ENCODE measurements at places on chromosomes 16 and 17.

DNA sequence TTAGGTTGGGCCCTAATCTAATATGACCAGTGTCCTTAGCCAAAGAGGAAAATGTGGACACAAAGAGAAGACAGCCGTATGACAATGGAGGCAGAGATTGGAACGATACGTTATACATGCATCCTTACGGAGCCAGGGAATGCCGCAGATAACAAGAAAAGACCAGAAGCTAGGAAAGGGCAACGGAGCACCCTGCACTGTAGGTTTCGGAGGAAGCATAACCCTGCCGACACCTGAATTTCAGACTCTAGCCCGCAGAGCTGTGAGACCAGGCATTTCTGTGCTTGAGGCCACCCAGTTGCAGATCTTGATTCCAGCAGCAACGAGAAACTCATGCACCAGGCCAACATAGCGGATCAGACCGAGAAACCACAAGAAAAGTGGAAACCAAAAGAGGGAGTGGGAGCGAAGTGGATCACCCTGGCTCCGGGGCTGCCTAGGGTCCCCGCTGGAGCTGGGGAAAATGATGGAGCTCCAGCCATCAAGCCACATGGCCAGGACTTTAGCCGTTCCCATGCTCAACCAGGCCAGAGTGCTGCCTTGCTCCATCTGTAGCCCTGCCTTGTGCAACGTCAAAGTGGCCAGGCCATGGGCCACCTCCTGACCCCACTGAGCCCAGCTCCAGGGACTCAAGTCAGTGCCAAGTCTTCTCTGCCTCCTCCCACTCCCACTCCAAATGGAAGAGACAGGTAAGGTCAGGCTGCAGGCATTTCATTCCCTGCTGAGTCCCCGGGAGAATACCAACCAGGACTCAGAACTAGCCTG lies 51.7 kb upstream of the RPL38 start:
- no peak for DNase-seq

DNA sequence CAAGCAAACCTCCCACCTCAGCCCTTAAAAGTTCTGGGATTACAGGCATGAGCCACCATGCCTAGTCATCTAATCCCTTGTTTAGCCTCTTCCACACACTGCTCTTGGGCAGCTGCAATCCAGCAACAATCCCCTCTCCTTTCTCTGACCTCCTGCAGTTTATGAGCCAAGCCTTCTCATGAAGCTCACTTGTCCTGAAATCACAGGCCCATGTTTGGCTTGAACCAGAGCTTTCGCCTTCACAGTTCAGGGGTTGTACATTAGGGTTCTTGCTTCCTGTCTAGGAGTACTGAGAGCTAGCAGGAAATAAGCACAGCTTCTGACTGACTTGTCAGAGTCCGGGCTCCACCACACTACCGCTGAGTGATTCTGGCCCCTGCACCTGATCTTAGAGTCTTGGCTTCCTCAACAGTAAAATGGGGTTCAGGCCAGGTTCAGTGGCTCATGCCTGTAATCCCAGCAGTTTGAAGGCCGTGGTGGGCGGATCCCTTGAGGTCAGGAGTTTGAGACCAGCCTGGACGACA lies 16.3 kb downstream of the ERAL1 start:
- DNase-seq, result peak; percentile 14

GRCh38 chr16:69340095-69340644 lies 598 bp downstream of the NIP7 start:
- DNase-seq, result no peak

- no peak for DNase-seq
These were observed 7.1 kb downstream of the GEMIN4 start for GRCh38 chr17:744937-745336.

DNA sequence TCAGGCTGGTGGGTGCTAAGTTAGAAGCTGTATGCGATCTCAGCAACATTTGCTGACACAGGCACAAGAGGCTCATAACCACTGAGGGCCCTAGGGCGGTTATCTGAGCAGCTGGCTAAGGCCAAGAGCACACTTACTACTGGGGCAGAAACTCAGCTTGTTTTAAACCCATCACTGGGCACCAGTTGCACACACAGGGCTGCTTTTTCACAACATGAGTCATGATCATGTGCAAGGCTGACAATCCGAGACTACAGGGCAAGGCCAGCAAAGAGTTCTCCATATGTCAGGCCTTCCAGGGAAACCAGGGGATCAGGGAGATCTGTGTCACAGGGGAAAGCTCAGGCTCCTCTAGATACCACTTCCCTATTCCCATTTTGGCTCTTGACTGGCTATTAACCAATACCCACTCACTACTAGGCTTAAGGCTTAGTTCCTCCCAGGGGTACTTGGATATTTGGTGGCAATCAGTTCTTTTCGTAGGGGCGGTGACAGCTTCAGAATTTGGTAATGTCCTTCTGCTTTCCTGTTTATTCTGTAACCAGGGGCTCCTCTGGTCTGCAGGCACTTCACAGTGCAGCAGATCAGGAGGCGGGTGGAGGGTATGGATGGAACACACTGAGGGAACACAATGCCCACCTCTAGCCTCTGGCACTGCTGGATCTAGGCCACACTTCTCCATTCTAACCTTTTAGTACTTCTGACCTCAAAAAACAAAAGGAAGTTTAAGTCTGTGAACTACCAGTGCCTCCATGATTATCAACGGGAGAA lies 44.9 kb upstream of the ERN1 start:
- DNase-seq, result no peak

- no peak for DNase-seq
These were observed 8.7 kb downstream of the THRA start for GRCh38 chr17:40071313-40072039.

DNA sequence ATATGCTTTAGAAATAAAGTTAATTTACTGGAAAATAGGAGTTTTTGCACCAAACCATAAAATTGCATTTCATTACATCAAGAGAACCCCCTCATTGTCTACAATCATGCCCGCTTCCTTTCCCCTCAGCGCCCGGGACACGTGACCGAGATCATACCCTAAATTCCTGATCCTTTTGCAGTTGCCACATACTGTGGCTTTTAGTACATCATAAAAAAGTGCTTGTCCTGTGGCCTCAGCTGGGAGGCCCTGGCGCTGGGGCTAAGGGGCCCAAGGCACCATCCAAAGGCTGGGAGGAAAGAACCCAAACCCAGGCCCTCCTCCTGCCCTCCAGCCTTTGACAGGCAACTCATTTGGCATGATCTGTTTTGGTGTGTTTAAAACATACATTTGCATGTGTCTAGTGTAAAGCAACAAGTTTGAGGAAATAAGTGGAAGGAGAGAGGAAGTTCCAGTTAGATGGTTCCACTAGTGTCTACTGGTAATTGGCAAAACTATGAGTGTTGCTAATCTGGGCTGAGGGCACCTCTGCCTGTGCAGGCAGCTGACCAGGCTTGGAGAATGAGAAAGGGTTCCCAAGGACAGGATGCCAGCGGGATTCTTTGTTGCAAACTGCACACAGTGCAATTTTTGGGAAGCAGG lies 6.0 kb downstream of the CDK5R1 start:
- no peak for DNase-seq

DNA sequence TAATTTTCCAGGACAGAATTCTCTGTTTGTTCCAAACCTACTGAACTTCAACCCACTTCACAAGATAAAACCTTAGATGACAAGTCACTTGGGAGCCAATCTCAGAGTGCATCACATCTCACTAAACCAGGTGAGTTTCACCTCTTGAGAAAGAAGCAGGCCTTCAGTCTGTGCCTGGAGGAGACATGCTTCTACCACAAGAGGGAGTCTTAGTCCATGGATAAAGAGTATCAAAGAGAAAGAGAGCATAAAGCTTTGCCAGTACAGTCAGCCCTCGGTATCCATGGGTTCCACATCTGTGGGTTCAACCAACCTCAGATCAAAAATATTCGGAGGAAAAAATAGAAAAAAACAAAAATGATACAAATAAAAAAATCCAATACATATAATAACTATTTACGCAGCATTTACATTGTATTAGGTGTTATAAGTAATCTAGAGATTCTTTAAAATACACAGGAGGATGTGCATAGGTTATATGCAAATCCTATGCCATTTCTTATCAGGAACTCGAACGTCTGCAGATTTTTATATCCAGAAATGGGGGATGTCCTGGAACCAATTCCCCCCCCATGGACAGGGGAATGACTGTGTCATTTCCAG lies 37.7 kb downstream of the DUSP14 start:
- DNase-seq, result no peak

DNA sequence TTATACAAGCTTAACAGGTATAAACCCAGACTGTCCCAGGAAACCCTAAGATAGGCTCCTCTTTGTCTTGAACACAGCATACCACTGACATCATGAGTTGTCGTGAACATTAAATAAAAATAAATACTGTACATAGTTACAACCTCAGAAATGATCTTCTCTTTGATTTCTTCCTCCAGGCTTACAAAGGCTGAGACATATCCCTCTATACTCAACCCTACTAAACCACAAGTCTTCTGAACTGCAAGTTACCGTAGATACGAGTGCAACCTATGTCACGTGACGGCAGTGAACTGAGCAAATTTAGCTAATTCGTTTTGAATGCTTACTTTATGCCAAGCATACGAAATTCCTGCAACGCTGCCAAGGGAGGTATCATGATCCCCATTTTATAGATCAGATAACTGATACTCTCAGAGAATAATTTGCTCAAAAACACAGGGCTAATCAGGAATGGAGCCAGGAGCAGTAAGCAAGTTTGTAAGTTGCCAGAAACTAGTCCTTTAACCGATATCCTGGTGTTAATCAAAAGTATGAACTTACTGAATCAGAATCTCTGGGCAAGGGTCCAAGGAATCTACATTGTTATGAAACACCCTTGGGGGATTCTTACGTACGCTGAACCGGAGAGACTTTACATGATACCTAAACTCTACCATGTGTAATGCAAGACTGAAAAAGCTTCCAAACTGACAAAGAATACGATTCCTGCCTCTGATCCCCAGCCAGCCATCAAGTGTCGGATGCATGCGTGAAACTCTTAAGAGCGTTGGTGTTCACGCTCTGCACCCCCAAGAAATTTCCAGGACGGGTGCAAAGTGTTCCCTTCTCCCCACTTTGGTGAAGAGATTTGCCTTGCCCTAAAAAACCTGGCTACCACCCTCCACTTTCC lies 106.2 kb downstream of the XYLT1 start:
- DNase-seq, result peak; percentile 34

DNA sequence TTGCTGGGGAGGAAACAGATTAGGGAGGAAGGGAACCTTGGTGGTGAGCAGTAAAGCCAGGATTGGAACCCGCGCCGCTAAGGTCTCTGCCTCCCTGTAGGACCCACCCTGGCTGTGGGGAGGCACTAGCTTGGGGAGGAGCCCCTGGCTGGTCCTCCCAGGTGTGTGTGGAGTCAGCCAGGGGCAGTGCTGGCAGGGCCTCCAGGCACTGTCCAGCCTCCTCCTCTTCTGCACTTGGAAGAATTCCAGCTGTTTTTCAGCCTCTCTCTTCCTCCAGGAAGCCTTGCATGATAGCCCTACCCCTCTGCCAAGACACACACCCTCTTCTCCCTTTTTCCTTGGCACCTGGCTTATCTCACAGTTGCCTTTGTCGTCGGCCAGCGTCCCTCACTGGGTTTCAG lies 34.8 kb downstream of the TMEM235 start:
- no peak for DNase-seq

- DNase-seq, result no peak
These were observed 112.8 kb downstream of the PLCG2 start for GRCh38 chr16:81891736-81892364.

DNA sequence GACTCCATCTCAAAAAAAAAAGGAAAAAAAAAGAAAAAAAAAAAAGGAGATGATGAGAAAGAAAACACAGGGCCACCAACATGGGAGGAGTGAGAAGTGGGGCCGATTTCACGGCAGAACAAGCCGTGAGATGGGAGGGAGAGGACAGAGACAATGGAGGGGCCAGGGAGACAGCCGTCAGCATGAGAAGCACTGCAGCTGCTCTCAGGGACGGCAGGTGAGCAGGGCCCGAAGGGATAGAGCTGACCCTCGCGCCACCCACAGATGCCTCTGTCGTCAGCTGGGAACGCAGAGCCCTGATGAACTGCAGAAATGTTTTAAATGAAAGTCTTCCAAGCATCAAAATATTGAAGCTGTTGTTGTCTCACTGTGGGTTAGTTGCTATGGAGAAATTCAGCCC lies 20.3 kb downstream of the PITPNM3 start:
- DNase-seq, result no peak

DNA sequence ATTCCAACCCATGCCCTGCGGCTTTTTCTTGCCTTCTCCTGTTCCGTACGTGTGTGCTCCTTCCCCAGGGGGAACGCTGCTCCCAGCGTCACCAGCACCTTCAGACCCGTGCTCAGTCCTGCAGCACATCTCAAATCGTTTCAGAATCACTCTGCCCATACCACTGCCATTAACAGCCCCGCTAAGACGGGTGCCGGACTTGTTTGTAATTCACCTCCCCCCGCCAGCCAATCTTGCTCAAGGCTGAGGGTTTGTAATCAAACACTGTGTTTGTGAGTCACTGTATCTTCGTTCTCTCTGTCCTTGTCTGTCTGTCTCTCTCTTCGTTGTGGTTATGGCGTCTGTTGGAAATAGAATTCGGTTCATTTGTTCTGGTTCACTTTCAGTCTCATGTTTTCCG lies 17.3 kb downstream of the CARD14 start:
- DNase-seq, result no peak

GRCh38 chr17:29705386-29705785 lies 82.7 kb upstream of the CORO6 start:
- no peak for DNase-seq

- DNase-seq, result no peak
These were observed 2.2 kb downstream of the ETV4 start for GRCh38 chr17:43543771-43544575.

GRCh38 chr17:48127371-48128051 lies 19.9 kb downstream of the SNX11 start:
- DNase-seq, result no peak

DNA sequence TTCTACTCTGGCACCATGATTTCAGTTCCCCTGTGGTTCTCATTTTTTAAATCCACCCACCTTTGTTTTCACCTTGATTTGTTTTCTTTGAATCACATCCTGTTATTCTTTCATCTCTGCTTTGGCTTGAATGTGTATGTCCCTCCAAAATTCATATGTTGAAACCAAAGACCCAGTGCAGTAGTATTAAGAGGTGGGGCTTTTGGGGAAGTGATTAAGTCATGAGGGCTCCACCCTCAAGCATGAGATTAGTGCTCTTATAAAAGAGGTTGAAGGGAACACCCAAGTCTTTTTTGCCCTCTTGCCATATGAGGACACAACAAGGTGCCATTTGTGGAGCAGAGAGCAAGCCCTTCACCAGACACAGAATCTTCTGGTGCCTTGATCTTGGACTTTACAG lies 382.3 kb downstream of the SLC39A11 start:
- no peak for DNase-seq

Data from stimulated activated CD4-positive, alpha-beta T cell treated with anti-CD3 and anti-CD28 coated beads, TNF-alpha, amount 100 ng/mL, for 48 hours (primary cell).